ENCODE measurements at places on chromosomes 1 and 21. TPM values are rescaled to one million over a fixed set of nuclear protein-coding genes. Genes with fewer than 3 reads are reported as not detected.

CD5L gene
- not detected for total RNA-seq

DNA sequence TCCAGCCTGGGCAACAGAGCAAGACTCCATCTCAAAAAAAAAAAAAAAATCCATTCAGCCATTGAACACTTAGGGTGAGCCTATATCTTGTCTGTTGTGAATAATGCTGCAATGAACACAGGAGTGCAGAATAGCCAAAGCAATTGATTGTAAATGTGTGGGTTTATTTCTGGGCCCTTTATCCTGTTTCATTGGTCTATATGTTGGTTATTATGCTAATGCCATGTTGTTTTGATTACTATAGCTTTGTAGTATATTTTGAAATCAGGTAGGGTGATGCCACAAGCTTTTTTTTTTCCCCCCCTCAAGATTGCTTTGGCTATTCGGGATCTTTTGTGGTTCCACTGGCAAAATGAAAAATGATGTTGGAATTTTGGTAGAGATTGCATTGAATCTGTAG lies 167.5 kb downstream of the LBR start:
- H3K4me1 ChIP-seq = no peaks in the 10 kb centered on the region
- DNase-seq = no peak
- H3K36me3 ChIP-seq = no peaks in the 10 kb centered on the region
- no peak overlapping the region for H3K27ac ChIP-seq

- H3K27me3 ChIP-seq = no peaks in the 10 kb centered on the region
- H3K27ac ChIP-seq = no peak overlapping the region
These were observed 46.9 kb upstream of the GOLT1A start for GRCh38 chr1:204260601-204261197.

HAO2 gene
- total RNA-seq = not detected

DNA sequence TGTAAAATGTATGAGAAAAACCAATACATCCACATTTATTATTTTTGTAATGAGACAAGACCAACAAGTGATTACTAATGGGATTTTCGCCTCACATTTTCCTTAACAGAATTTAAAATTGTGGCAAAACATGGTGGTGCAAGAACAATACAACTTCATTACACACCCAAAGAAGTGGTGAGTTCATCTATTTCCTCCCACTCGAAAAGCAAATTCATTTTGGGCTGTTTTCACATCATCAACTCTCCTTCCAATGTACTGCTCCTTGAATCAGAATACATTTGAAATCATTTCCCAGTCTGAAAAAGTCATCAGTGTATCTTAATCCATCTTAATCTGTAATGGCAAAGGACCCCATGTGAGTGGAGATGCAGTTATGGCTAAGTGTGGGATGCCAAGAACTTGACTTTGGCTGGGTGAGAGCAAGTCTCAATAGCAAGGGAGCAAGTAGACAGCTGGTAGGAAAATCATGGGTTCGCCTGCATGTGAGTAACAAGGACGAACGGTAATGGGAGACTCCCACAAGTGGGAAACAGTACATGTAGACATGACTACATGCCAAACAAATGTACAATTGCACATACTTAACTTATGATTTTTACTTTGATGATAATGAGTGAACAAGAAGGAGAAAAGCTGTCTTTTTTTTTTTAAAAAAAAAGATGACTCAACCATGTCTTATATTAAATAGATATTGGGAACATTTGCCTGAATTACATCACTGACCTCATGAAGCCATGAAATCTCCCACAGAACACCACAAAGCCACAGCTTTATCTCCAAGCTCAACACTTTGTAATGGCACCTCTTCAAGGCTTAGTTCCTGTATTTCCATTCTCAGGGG lies 46.0 kb downstream of the RUNX1 start:
- H3K4me3 ChIP-seq = no peak overlapping the region
- H3K27ac ChIP-seq = no peak overlapping the region
- no peaks in the 10 kb centered on the region for H3K27me3 ChIP-seq
- H3K4me1 ChIP-seq = no peaks in the 10 kb centered on the region
- H3K36me3 ChIP-seq = no peaks in the 10 kb centered on the region

DNA sequence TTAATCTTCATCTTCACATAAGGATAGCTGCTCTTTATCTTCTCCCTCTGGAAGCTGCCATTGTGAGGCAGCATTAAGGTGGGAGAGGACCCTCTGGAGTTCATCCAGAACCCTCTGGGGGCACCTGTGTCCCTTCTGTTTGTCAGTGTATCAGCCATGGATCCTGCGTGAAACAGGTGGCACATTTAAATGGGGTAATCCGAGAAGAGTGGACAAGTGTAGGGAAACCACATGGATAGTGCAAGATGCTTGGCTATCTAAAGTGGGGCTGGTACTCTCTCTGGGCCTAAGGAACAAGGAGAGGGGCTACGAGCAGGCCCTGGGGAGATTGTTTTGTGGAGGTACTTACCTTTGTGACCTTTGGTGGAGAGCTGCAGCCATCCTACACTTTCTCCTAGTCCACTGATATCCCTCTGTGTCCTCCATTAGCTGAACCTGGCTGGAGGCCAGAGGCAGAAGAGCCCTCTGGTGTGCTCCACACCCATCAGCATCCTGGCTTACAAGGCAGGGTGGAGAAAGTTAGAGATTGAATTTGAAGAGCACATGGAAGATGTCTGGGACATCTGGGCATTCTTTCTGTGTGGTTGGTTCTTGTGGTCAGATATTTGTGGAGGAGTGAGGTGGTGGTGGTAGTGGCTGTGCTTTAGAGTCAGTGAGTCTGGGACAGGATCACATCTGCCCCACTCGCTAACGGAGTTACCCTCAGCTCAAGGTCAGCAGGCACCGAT lies 117.7 kb downstream of the FGGY start:
- no peaks in the 10 kb centered on the region for H3K4me1 ChIP-seq
- DNase-seq = no peak
- H3K27me3 ChIP-seq = no peaks in the 10 kb centered on the region
- H3K27ac ChIP-seq = no peak overlapping the region
- H3K4me3 ChIP-seq = no peak overlapping the region

HRNR gene
- not detected for total RNA-seq

LRRC38 gene
- total RNA-seq = not detected

- no peak for DNase-seq
- H3K27me3 ChIP-seq = no peaks in the 10 kb centered on the region
- H3K36me3 ChIP-seq = no peaks in the 10 kb centered on the region
These were observed 111.1 kb downstream of the RERE start for GRCh38 chr1:8706291-8706690.

TMEM82 gene
- not detected for total RNA-seq

DNA sequence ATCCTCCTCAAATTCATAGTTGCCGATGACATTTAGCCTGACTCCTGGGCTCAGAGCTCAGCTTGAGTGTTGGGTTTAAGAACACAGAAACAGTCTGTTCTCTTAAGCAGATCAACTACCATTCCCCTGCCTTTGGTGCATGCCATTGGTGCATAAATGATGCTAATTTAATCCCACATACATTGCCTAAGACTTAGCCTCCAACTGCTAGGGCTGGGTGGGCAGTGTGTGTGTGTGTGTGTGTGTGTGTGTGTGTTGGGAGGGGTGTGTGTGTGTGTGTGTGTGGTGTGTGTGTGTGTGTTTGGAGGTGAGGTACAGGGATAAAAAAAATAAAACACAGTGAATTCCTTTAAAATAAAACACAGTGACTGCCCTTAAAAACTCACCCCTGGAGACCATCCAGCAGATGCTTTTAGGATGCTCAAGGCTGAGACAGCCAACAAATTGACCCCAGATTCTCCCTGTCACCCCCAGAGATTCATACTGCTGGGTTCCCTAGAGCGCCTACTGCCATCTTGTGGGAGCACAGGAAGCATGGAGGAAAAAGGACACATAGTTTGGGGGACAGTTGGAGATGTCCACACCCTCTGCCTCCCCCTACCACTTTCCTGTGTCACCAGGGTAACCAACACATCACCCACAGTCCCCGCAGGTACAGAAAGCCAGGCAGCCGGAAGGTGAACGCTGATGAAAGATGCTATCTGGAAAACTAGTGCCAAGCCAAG lies 30.6 kb downstream of the KLHDC7A start:
- no peak for DNase-seq
- no peaks in the 10 kb centered on the region for H3K4me1 ChIP-seq
- H3K36me3 ChIP-seq = no peaks in the 10 kb centered on the region
- H3K4me3 ChIP-seq = no peak overlapping the region

DNA sequence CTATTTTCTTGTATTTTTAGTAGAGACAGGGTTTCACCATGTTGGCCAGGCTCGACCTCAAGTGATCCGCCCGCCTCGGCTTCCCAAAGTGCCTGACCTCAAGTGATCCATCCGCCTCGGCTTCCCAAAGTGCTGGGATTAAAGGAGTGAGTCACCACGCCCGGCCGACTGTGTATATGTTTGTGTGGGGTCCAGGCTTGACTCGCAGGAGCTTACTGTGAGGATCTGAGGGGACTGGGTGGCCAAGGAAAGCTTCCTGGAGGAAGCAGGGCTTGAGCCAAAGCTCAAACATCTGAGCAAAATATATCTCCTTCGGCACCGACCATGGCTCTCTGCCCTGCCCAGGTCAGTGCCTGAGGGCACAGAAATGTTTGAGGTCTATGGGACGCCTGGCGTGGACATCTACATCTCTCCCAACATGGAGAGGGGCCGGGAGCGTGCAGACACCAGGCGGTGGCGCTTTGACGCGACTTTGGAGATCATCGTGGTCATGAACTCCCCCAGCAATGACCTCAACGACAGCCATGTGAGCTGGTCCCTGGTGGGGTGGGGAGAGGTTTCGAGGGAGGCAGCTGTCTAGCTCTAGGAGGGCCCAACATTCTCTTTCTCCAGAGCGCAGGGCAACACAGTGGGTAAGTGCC lies 10.5 kb downstream of the PADI3 start:
- H3K27me3 ChIP-seq = no peaks in the 10 kb centered on the region
- no peak for DNase-seq
- H3K4me3 ChIP-seq = no peak overlapping the region

DNA sequence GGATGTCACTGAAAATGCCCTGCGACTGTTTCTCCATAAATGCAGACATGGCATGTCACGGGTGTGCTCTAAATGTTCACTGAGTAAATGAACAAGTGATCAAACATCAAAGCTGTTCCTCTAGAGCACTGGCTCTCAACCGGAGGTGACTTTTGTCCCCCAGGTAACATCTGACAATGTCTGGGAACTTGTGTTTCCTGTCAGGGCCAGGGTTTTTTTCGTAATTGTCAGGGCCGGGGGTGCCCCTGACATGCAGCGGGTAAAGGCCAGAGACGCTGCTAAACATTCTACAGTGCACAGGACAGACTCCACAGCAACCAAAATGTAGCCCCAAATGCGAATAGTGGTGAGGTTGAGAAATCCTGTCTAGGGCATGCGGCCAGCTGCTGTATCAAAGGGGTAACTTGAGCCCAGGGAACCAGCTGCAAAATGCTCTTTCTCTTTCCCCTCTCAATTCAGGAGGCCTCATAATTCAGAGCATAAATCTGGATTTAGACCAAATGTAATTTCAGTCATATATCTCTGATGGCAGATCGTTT lies 2.0 kb downstream of the ALDH4A1 start:
- no peak overlapping the region for H3K27ac ChIP-seq
- H3K4me3 ChIP-seq = no peak overlapping the region
- no peaks in the 10 kb centered on the region for H3K36me3 ChIP-seq
- no peaks in the 10 kb centered on the region for H3K27me3 ChIP-seq
- DNase-seq = no peak

- no peak overlapping the region for H3K4me3 ChIP-seq
- no peaks in the 10 kb centered on the region for H3K36me3 ChIP-seq
- H3K27me3 ChIP-seq = no peaks in the 10 kb centered on the region
These were observed 15.6 kb downstream of the PLPPR5 start for GRCh38 chr1:98988904-98989555.
